Putamen (tissue), 1 donor: ENCODE measurements at places on chromosomes 2 and 18.

GRCh38 chr2:200338692-200339091 lies 32.2 kb downstream of the SPATS2L start:
- no peak for DNase-seq

DNA sequence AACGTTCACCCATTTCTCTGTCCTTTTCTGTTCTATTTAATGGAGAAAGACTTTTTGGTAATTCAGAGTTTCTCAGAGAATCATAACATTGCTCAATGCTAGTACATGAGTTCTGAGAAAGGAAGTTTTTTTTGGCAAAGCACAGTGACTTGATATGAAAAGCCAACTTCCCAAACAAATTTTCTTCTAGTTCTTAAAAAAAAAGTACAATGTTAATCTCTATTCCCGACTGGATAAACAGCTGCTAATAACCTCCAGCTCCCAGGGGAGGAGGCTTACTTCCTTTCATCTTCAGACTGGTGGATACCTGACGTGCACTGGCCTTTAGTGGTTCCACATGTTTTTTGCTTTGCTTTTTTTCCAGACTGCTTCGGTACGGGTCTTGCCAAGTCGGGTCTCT lies 284.6 kb upstream of the CCDC68 start:
- DNase-seq: no peak

- DNase-seq: no peak
Observed at GRCh38 chr2:132896073-132896472, 226.1 kb upstream of the LYPD1 start.

DNA sequence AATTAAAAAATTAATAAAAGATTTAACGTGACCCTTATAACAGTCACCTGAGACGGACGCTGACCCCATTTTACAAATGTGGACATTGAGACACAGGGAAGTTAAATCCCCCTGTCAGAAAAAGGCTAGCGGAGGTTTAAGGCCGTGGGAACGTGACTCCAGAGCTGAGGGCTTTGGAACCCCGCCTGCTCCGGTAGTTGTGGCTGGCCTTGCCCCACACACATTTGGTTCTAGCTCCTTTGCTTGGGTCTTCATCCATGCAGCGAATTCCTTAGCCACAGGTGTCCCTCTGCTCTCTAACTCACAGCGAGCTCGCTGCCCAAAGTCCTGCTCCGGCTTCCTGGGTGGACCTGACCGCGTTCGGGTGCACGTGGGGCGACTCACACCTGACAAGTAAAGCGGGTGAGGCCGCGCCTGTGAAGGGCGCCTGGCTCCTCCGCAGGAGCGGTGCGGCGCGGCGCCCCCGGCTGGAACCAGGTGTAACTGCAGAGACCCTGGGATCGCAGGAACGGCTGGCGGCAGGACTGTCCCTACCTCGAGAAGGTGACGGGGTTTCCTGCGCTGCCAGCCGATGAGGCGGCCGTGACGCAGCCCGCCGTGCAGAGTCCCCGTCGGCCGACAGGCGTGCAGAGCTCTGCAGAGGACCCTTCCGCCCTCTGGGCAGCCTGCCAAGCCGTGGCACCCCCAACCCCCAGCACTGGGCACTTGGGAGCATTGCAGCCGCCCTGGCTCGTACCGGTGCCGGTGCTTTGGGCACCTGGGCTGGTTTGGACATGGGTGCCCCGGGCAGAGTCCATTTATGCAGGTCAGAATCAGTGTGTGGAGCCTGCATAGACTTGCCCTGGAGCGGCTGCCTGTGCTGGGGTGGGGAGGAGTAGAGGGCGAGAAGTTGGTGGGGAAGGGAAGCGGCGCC lies 2.4 kb upstream of the PROC start:
- DNase-seq: no peak

DNA sequence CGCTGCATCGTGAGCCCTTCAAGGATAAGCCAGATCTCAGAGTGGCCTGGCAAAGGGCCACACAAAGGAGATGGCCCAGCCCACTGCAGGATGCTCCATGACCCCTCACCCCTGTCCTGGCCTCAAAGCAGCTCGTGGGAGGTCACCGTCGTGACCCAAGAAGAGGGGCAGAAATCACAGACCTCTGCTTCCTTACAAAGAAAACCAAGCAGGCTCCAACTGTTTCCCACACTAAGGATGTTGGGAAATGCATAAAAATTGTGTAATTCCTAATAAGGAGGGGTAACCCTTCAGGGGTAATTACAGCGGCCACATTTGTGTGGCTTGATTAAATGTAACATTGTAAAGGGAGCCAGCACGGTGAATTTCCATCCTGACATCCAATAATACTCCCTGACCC lies 102.3 kb downstream of the BOD1L2 start:
- no peak for DNase-seq

DNA sequence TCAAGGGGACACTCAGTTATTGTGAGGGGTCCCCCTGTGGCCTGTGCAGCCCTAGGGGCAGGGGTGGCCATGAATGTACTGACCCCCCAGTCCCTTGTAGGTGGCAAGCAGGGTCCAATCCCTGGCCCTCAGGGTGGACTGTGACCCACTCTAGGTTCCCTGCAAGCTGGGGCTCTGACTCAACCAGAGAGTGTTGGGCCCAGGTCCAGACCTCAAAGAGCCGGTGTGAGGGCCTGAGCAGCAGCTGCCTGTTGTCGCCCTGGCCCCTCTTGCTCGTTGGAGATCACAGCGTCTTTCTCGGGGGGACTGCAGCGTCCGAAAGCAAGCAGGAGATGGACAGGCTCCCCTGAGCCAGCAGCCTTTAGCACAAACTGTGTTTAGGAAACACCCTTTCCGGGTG lies 66.8 kb upstream of the ATG16L1 start:
- DNase-seq: no peak

- peak; percentile 49 for DNase-seq
Observed at GRCh38 chr2:229922449-229923386, at the start of gene FBXO36. Gene FBXO36, plus strand, starts transcription at chr2:229922503. Its CDS starts 11 bp downstream, at chr2:229922514.

DNA sequence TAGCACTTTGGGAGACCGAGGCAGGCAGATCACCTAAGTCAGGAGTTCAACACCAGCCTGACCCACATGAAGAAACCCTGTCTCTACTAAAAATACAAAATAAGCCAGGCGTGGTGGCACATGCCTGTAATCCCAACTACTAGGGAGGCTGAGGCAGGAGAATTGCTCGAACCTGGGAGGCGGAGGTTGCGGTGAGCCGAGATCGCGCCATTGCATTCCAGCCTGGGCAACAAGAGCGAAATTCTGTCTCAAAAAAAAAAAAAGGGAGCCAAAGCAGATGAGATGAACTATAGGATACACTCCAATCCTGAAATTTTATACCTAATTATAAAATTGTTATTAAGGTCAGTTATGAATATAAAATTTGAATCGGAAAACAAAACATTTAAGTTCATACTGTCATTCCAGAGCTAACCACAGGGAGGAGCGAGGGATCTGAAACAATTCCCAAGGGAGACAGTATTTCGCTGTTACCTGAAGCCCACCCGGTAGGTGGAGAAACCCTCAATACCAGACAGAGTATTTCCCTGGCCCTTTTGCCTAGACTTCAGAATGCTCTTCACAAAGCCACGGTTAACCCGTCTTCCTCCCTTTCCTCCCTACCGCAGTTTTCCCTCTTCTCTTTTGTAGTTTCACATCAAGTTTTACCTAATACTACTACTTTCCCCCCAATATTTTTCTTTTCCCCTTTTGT lies 1.4 kb downstream of the PPM1G start:
- no peak for DNase-seq

GRCh38 chr18:72161691-72162090 lies 382.5 kb downstream of the CBLN2 start:
- no peak for DNase-seq

GRCh38 chr2:152189622-152190495 lies 14.3 kb upstream of the STAM2 start:
- DNase-seq: peak; percentile 74
